Skin of body (tissue), 3 donors: ENCODE measurements at places on chromosomes 3 and 15.

DNA sequence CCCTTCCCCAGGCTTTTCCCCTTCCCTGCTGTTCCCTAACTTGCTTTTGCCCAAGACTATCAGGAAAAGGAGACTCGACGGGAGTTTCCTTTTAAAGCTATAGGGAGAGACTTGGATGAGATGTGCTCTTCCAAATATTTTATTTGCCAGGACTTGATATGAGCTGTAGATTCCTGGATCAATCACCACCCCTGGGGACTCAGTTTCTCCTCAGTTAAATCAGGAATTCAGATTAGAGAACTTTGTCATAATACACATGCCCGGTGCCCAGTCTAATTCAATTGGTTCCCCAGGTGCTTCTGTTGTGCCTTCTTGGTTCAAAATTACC, 46.6 kb downstream of the SMAD6 start:
- peak; percentile 41 for DNase-seq

- no peak for DNase-seq
Observed at GRCh38 chr3:60631509-60631908, 619.7 kb downstream of the FHIT start.

GRCh38 chr3:45409921-45410320, 21.5 kb downstream of the LARS2 start:
- no peak for DNase-seq

GRCh38 chr15:74505837-74506514, 35.0 kb upstream of the ARID3B start:
- DNase-seq = no peak

DNA sequence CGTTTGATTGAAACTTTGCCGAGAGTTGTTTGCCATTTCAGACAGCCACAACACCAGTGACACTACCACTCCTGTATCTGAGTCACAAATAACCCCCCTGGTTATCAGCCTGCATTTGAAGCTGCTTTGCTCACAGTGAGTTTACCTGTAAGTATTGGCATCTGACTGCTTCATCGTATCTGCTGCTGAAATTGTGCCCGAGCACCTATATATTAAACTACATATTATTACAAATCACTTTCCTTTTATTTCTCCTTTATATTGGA, 39.2 kb upstream of the SPSB4 start:
- no peak for DNase-seq

DNA sequence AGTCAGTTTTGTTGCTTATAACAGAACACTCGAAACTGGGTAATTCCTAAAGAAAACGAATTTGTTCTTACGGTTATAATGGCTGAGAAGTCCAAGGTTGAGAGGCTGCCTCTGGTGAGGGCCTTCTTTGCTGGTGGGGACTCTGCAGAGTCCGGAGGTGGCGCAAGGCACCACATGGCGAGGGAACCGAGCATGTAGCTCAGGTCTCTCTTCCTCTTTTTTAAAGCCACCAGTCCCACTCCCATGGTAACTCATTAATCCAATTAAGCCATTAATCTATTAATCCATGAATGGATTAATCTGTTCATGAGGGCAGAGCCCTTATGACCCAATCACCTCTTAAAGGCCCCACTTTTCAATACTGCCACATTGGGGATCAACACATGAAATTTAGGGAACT, 50.0 kb downstream of the ROPN1B start:
- DNase-seq = no peak

DNA sequence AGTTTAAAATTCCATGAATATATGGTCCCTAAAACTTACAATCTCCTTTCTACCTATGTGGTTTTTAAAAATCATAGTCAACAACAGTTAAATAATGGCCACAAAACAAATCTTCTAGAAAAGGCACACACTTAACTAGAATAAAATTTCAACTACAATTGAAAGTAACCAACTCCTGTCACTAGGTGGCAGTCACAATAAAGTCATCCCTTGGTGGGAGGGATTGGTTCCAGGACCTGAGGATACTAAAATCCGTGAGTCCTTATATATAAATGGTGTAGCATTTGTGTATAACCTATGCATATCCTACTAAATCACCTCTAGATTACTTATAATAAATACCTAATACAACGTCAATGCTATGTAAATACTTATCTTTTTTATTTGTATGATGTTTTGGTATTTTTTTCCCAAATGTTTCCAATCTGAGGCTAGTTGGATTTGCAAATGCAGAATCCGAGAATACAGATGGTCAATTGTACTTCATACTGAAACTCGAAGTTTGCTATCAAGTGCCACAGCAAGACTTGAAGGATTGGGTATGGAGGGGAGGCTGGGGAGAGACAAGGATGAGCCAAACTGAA, 172.6 kb downstream of the FMN1 start:
- peak; percentile 29 for DNase-seq
